Suppressor macrophage (primary cell): ENCODE measurements at places on chromosomes 3 and 15.

DNA sequence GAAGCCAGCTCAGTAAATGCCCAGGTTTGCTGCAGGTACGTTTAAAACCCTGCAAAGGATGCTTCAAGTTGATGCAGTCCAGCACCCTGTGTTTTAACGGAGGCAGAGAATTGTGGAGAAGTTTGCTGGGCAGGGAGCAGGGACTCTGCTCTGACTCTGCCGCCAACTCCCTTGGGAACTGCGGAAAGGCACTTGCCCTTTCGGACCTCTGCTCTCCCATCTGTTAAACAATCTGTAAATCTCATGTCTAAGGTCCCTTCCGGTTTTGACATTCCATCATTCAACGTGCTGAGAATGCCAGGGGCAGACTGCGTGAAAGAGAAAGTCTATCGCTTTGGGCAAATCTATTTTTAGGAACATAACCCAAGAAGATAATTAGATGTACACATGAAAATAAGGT, 184.5 kb downstream of the OPA1 start:
- no peak for DNase-seq

- DNase-seq = no peak
These were observed 90.0 kb downstream of the STT3B start for GRCh38 chr3:31622636-31623288.

DNA sequence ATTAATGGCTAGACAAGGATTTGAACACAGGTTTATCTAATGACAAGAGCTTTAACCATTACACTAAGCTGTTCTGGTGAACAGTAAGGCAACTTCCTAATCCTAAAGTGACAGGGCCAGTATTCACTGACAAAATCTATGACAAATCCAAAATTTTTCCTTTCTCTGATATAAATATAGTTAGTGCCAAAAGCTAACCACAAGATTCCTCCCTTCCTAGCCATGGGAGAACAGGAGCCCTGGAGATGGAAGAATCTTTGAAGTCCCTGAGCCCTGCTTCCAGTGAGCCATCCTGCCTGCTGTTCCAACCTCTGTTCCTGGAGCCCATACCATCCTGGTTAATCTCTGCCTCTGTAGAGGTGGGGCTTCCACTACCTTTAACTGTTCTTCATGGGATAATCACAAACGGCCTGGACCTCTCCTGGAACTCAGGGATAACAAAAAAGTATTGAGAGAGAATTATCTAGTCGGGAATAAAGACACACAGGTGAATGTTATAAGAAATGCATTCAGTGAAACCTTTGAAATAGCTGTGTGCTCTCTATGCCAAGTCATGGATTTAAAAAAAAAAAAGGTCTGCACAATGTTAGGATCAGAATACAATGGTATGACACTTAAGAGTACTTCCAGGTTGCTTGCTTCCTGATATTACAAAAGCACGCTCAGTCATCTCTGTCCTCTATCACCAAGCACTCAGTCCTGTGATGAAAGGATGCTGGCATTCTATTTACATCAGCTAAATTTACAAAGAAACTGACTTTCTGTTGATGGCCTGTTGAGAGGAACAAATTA, 235.8 kb downstream of the SUCLG2 start:
- no peak for DNase-seq

DNA sequence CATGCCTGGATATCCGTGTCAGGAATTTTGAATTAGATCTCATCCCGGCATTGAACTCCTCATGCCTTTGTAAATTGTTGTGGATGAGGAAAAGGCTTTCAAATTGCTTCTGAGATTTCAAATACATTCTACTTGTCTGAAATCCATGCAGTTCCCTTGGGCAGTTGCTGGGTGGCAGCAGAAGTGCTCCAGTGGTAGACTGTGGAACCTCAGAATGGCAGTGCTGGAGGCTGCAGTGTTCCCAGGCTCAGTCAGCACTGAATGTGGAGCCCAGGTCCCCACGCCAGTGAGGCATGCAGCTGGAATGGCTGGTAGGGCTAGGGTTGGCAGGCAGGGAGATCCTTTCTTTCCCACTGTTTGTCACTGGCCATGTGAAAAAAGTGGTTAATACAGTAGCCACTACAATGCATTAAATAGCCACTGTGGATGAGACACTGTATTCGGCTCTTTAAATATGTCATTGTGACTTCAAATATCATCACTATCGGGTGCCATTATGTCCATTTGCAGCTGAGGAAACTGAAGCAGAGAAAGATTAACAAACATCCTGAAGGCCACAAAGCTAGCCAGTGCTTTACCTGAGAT, 98.6 kb downstream of the TPRG1 start:
- peak; percentile 33 for DNase-seq

DNA sequence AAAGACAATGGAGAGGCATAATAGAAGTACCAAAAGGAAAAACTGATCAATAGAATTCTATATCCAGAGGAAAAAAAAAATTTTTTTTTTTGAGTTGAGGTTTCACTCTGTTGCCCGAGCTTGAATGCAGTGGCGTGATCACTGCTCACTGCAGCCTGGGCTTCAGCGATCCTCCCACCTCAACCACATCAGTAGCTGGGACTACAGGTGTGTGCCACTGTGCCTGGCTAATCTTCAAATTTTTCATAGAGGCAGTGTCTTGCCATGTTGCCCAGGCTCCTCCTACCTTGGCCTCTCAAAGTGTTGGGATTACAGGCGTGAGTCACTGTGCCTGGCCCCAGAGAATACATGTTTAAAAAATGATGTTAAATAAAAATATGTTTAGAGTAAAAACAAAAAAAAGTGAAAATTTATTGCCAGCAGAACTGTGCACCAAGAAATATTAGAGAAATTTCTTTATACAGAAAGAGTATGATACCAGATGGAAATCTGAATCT, 154.3 kb upstream of the ZBTB20 start:
- DNase-seq = no peak

GRCh38 chr15:58039079-58040035, 26.2 kb downstream of the ALDH1A2 start:
- no peak for DNase-seq

DNA sequence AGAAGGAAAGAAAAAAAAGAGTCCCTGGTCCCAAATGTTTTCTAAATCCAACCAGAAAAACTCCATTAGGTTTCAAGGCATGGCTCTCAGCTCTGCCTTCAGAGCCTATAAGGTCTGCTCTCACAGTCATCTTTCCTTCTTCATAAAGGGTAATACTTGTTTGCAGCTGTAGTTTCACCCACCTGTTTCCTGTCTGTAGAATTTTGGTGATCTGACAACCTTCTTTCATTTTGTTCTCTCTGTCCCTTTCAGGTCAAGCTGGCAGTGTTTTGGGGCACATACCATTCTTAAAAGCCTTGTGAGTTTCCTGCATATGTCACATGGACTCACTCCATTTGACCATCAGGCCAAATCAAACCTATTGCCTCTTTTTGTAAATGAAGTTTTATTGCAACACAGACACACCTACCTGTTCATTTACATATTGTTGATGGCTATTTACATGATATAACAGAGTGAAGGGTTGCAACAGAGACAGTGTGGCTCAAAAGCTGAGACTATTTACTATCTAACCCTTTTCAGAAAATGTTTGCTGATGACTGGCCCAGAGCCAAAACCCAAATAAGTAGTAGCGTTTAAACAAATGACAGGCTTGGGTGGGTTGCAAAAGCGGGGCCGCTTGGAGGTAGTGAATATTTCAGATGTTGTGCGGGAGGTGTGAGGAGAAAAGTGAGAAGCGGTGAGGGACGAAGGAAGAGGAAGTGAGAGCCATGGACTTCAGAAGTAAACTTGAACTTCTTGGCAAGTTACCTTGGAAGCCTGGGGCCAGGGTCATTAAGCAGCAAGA, 292.7 kb upstream of the PROK2 start:
- DNase-seq = no peak

DNA sequence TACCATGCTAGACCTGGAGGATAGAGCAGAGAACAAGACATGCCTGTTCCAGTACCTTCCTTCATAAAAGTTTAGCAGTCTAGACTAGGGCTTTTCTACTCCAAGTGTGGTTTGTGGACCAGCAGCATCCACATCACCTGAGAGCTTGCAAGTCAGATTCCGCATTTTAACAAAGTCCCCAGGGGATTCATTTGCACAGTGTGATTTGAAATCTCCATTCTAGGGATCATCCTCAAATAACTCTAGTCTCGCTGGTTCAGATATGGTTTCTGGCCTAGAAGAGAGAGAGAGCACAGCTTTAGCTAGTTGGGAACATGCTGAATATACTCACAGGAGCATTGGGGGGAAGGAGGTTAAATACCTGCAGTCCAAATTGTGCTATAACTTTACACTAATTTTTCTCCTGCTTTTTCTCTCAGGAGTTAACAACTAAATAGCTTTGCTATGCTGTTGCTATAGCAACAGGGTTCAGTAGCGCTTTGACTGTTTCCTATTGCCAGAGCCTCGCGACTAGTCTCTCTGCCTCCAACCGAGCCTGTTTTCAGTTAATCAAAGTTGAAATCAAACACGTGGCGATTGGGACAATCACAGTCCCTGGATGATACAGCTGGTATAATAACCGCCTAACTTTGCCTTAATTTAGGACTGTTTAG, 64.0 kb upstream of the RASGRF1 start:
- no peak for DNase-seq

- DNase-seq = no peak
These were observed 23.8 kb upstream of the ABI3BP start for GRCh38 chr3:101017017-101017416.

DNA sequence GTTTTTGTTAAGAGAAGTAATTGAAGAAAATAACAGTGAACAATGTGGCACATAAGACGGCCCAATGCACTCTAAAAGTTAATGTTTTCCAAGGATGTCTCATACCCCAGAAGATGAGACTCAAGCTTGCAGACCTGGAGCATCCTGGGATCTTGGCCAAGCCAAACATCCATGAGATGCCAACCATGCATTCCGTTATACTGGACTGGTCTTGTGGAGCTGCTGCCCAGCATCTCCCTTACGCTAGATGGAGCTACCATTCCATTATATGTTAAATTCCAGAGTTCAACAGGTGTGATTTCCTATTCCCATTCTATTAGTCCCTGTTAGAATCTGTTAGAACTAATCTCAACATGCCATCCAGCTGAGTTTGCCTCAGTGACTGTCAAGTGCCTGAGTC, 181.8 kb downstream of the PDCD6IP start:
- no peak for DNase-seq

DNA sequence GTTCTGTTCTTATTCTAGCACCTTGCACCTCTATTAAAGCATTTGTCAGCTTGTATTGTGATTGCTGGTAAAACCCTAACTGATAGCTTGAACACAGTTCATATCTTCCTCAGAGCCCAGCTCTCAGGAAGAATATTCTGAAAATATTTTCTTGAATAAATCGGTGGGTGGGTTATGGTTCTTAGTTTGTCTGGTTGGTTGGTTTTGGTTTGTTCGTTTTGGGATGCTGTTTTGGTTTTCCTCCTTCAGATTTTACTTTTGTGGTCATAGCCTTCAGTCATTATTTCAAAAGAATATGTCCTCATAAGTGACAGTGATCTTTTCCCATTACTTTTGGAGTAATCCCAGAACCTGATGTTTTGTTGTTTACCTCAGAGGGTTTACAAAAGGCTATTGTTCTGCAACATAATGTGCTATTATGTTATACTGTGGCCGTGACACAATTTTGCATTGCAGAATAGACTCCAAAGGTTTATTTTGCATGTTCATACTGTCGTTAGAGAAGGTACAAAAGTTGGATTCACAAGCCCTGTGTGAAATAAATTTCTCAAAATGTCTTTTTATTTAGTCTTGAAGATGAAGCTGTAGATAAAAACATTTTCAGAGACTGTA, 2.7 kb upstream of the TMEM87A start:
- peak; percentile 32 for DNase-seq

- DNase-seq = peak; percentile 36
These were observed 179.4 kb downstream of the GBE1 start for GRCh38 chr3:81581966-81582599.

DNA sequence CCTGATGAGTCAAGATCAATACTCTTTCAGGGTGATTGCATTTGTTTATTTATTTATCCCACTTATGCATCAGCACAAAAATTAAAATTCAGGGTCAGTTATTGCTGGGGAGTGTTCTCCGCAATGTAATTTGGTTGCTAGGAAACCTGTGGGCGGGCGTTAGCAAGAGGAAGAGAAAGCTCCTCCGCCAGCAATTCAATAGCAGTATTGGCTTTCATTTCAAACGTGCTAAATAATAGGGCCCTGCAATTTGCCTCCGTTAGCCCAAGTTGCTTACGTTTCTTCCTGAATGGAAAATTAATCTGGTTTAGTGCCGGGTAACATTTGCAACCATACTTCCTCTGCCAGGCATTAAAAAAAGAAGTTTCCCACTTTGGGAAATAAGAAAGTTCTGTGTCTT, 35.5 kb upstream of the PLCL2 start:
- peak; percentile 89 for DNase-seq

- no peak for DNase-seq
These were observed 6.4 kb upstream of the CAPN7 start for GRCh38 chr3:15199493-15200105.

- DNase-seq = peak; percentile 71
These were observed 2.5 kb upstream of the MST1R start for GRCh38 chr3:49906073-49906743.

DNA sequence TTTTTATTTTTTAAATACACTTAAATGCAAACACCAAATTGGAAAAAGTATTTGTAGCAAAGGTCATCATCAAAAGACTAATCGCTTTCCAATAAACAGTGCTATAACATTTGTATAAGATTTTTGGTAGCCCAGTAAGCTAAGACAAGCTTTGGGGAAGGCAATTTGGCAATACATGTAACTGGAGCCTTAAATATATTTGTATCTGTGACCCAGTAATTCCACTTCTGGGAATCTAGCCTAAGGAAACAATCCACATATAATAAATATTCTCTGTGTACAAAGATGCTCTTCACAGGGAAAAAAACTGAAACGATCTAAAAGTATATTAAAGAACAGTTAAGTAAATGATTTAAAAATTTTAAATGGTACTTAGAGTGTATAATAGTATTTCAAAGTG, 65.5 kb upstream of the TJP1 start:
- no peak for DNase-seq

DNA sequence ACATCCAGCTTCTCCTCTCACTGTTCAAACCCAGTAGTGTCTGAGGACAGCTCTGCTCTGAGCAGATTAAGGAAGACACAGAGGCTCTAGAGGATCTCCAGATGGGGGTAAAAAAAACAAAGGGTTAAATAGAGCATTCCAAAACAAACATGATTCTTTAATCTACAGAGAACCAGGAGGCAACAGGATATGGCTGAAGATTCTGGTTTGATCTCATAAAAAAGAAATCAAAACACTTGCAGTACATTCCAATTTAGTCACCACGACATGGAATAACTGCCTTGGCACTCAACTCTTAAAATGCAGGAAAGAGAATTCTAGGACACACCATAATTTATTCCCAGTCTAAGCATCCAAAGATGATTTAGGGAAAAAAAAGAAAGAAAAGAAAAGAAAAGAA, 32.0 kb downstream of the TM4SF4 start:
- DNase-seq = peak; percentile 19

- DNase-seq = peak; percentile 61
These were observed 757.0 kb upstream of the NECTIN3 start for GRCh38 chr3:110314512-110315114.

- no peak for DNase-seq
These were observed 28.5 kb downstream of the KLHDC8B start for GRCh38 chr3:49199900-49200281.

GRCh38 chr3:100703865-100704264, 5.4 kb upstream of the TFG start:
- no peak for DNase-seq
